GM20000 (cell line): ENCODE measurements at places on chromosomes 3 and 15.
A peak's percentile ranks its signal among the peaks of the same experiment; 100 is the strongest.

GRCh38 chr3:99895131-99895696 is 77.6 kb downstream of the CMSS1 start:
- no peak for DNase-seq

- peak; percentile 9 for DNase-seq
These were observed 24.4 kb downstream of the TP63 start for GRCh38 chr3:189655617-189656016.

GRCh38 chr3:55409806-55410205 is 77.3 kb downstream of the WNT5A start:
- DNase-seq = no peak

- DNase-seq = no peak
These were observed 58.7 kb downstream of the MORC1 start for GRCh38 chr3:109059264-109059663.

- DNase-seq = no peak
These were observed 49.2 kb upstream of the SMAD6 start for GRCh38 chr15:66652806-66653205.

GRCh38 chr3:175608356-175608755 is 749.2 kb downstream of the NAALADL2 start:
- DNase-seq = no peak

GRCh38 chr3:53773611-53774368 is 72.4 kb downstream of the CHDH start:
- DNase-seq = peak; percentile 58

GRCh38 chr3:118932822-118933558 is 101.7 kb downstream of the IGSF11 start:
- DNase-seq = no peak

DNA sequence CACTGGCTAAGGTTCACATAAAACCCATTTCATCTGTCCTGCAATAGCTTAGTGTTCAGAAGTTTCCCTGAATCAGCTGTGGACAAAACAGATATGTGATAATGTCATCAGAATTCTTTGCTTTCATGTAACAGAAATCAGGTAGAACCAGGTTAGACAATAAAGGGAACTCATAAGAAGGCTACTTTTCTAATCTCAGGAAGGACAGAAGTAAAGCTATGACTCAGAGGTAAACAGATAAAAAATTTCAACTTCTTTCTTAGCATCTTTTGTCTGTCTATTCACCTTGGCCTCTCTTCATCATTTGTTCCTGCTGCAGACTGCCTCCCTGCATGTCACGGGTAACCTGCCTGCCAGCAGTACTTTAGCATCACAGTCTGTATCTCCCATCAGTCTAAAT is 643.1 kb downstream of the MECOM start:
- no peak for DNase-seq

- no peak for DNase-seq
These were observed 267.5 kb downstream of the PDCD6IP start for GRCh38 chr3:34065901-34066300.

DNA sequence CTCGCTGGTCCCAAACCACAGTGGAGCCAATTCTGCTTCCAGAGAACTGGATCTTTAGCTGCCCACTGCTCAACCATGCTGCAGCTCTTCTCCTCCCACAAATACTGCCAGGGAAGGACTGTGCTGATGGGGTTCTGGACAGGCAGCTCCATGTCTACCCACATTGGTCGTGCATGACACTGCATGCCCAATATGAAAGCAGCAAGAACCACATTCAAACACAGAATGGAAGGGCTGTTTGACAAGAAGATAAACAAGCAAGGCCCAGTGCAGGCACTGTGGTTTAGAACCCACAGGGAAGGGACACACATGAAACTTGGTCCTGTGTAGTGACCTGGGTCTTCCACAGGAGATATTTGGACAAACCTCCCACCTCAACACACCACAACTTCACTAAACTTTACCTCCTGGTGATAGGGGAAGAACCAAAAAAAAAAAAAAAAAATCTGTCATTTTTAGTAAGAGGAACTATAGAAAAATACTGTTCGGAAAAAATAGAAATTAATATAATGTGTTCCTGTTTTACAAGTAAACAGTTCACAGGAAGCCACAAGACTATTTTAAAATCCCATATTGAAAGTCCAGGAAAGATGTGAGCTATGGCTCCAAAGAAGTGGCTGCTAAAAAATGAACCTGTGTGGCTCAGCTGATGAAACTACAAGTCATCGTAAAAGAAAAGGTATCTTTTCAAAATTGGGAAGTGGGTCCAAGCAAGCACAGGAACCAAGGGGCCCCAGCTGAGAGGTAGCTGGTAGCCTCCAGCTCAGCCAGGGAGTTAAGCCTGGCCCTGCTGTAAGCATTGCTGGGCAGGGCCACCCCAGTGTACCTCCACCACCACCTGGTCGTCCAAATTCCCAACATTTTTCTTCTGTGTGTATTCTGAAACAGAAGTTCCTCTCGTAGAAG is 77.7 kb upstream of the ACAN start:
- DNase-seq = no peak

DNA sequence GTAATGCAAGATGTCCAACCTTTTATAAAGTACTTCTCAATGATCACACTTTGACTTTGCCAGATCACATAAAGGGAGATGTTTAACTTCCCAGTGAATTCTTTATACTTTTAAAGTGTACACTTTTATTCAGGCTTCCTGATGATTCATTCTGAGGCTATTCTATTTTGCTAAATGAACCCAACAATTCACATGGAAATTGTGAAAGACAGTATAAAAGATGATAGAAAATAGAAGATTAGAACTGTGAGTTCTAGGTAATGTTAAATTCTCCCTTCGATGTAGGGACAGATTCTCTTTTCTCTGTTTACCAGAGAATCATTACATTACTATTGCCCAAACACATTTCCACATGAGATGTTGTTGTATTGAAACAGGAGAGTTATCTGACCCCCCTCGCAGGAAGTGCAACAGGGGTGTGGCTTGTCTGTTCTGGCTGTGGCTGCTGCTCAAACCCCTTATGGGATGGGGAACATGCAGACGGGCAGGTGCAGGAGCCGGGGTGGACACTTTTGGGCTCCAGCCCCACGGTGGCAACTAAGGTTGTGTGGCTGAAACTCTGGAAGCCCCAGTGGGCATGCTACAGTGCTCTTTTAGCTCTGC is 131.3 kb upstream of the LRTM1 start:
- no peak for DNase-seq

GRCh38 chr3:161020256-161020655 is 84.9 kb downstream of the B3GALNT1 start:
- DNase-seq = no peak

DNA sequence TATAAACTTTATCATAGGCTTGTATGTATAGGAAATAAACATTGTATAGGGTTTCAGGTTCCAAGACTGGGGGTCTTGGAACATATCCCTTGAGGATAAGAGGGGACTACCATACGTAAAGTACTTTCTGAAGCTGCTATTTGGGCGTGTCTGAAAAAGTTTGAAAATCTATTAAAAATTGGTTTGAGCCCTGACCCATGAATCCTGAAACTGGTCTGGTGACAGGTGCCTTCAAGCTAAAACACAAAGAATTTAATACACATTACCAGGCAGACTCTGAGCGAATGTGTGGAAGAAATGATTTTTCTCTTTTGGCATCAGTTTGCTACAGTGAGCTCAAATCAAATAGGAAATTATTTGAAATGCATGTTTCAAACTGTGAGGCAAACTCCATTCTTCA is 16.3 kb downstream of the TF start:
- no peak for DNase-seq

DNA sequence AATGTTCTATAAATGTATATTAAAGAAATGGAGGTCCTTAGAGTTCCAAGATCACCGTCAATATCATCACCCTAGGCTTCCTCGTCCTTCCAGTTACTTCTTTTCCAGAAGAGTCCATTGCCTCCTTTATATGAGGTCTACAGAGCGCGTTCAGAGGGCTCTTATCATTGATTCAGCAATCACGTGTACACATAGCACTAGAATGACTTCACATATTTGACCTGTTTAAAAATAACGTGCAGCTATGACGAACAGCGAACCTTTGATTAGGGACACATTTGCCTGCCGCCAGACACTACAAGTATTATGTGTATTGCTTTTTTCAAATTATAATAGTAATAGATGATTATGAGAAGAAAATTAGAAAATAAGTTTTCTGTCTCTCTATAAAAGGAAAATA is 26.0 kb downstream of the IGF1R start:
- no peak for DNase-seq

GRCh38 chr15:94535298-94536048 is 304.1 kb downstream of the MCTP2 start:
- DNase-seq = no peak

DNA sequence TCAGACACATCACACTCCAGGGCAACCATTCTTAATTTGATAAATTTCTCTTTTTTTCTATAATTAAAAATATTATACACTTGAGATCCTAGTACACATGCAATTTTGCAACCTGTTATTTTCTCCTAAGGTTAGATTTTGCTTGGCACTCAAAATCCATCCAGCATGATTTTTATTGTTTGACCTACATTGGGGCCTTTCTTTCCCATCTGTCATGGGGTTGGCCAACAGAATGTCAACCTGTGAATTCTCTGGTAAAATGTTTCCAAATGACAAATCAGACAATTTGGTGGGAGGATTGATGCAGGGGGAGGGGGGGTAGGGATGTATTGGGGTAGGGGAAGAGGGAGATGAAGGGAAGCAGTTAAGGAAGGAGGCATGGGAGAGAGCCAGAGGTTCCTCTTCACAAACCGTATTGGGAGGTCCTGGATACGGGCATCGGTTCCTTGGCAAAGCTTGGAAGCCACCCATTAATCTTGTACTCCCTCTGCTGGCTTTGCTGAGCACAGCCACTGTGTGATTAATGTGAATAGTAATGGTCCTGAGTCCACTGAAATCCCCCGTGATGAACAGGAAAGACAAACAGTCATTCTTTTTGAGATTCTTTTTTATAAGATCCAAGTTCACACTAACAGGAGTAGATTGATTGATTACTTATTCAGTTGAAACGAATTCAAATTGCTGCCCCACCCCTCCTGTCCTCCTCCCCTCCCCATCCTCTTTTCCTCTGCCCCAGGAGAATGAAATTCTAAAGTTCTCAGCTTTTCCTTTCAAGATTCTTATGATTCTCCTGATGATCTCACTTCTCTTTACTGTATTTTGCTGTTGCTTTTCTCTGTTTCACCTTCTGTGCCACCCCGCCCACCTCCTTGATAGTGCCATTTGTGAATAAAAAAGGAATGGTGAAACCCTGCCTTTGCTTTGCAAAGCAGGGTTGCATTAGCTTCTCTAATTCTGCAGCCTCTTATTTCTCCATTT is 82.2 kb upstream of the SLC25A26 start:
- DNase-seq = peak; percentile 49

DNA sequence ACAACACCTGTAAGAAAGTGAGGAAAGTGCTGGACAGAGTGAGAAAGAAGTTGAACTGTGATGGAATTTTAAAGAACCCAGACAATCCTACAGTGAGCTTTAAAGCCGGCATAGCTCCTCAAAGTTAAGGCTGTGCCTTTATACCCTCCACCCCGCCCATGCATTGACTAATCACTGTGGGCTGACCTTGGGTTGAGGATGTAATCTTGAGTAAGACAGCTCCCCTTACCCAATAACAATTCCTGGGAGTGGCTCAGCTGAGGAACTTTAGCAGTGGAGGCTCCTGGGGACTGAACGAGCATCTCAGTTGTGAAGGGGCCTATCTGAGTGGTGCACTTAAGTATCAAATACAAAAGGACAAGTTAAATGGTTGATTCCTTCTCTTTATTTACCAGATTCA is 35.7 kb upstream of the ZNF770 start:
- DNase-seq = no peak

DNA sequence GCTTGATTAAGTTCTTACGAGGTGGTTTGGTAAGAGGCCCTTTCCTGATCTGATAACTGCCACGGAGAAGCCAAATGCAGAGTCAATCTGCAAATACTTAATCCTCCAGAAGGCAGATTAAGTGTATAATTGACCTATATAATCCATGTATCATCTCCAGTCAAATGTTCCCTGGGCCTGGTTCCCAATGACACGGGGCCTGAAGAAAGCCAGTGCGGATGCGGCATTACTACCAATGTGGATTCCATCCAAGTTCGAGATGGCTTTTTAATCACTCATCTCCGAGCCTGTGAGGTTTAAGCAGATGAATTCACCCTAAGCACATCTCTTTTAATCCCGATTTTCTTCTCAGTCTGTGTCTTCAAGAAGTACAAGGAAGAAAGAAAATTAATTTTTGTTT is 60.0 kb upstream of the FEZF2 start:
- DNase-seq = no peak

- no peak for DNase-seq
These were observed 12.8 kb downstream of the GABRG3 start for GRCh38 chr15:26983822-26984221.

DNA sequence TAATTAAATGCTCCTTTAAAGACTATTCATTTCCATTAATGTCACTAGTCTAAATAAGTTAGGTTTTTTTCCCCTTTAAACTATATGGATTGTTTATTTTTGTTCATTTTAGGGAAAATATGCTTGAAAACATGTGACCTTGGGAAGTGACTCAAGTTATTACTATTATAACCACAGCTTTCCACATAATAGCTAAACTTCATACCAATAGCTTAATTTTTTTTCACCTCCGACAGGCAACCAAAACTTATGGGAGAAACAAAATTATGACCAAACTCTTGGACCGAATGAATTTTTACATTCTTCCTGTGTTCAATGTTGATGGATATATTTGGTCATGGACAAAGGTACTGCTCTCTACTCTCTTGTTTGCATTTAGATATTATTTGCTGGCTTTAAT is 16.2 kb downstream of the CPA3 start:
- DNase-seq = no peak

DNA sequence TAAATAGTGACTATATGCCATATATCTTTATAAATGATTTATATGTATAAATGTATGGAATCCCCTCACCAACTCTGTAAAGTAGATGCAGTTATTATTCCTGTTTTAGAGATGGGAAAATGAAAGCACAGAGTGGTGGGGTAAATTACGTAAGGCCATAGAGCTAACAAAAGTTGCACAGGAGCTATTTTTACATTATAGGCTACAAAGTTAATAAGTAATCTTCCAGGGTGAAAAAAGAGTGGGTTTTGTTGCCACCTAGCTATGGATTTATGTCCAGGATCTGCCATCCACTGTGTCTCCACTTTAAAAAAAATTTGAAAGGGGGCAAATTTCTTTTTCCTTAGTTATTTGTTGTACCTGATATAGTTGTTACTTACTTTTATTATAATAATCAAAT is 235.7 kb downstream of the MCTP2 start:
- no peak for DNase-seq

- DNase-seq = no peak
These were observed 18.6 kb upstream of the PRSS50 start for GRCh38 chr3:46736006-46736872.

DNA sequence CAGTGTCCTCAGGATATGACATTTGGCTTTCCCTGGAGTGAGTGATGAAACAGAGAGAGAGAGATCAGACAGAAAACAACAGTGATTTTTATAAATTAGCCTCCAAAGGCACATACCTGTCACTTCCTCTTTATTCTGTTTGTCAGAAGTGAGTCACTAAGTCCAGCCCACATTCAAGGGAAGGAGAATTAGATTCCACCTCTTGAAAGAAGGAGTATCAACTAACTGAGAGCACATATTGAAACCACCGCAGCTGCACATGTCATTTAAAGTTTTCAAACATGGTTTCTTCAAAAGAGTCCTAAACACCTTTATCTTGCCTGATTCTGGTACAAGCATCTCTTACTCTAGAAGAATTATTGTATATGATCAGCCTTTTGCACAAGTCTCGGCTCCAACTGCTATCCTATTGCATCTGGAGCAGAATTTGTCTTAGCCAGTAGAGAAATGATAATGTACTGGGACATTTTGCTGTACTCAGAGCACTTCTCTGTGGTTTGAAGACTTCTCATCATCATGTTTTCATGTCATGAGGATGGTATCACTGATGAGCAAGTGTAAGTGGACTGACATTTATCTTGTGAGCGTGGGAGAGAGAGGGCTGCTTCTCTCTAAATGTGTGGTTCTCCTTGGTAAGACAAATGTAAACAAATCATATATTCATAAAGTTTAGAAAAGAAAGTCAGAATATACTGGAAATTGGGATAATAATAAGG is 338.9 kb upstream of the CFAP20DC start:
- DNase-seq = peak; percentile 40
